GM13977 (cell line): ENCODE measurements at places on chromosomes 7 and 10.

GRCh38 chr7:33722383-33723101 is 182.8 kb upstream of the BMPER start:
- DNase-seq: no peak

DNA sequence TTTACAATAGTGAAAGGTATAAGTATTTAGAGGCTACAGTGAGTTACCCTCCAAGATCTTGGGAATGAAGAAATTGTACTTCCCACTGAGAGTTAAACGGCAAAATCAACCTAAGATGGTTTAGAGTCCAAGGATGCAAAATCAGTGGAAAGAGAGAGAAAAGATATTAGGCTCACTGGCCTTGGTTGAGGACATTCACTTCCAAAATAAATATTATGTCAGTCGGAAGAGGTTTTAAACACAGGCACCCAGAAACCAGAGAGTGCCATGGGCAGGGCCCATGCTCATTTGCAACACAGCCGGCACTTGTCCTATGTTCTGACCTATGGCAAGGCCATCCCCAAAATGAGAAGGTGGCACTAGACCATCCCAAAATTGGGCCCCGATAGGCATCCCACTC is 3.9 kb upstream of the WDR91 start:
- no peak for DNase-seq

DNA sequence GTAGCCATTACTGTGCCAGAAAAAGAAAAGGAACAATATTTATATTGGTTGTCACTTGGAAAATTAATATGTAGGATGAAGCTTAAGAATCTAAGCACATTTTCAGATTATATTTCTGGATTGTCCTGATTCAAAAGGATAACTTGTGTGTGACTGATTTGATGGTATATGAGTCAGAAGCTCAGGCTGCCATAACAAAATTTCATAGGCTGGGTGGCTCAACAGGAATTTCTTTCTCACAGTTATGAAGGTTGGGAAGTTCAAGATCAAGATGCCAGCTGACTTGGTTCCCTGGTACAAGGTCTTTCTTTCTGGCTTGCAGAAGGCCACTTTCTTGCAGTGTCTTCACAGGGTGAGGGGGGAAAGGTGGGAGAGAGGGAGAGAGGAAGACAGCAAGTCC is 108.5 kb downstream of the ST7 start:
- DNase-seq: no peak

DNA sequence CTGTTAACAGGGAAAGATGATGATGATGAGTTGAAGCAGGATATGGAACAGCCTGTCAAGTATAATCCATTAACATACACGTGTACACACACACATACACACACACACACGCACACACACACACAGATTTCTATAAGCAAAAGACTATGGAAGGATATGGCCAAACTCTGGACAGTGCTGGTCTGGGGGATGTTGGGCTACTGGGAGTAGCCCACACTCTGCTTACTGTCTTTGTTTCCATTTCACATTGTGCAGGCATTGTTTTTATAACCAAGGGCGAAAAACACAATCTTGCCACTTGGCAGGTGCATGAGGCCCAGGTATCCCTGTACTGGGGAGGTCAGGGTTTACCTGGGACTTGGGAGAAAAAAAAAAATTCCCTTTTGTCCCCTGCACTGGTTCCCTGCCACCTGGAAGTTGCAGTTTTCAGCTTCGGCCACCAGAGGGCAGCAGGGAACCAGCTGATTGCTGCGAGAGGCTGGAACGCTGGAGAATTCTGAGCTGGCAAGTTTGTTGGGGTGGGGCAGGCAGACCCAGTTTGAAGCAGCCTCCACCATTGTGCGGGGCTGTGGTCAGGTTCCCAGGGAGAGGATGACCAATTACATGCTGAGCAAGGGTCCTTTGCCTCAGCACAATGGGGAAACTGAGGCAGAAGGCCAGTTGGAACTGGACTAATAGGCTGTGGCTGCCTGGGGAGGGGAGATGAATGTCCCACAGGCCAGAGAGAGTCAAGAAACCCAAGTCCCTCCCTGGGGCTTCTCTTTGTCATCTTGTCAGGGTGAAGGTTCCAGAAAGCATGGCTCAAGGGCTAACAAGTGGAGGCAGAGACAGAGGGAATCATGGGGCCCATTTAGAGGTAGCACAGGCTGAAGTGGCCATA is 27.3 kb downstream of the PPIF start:
- peak; percentile 86 for DNase-seq

GRCh38 chr7:101848208-101848951 is 31.0 kb downstream of the CUX1 start:
- DNase-seq: no peak

DNA sequence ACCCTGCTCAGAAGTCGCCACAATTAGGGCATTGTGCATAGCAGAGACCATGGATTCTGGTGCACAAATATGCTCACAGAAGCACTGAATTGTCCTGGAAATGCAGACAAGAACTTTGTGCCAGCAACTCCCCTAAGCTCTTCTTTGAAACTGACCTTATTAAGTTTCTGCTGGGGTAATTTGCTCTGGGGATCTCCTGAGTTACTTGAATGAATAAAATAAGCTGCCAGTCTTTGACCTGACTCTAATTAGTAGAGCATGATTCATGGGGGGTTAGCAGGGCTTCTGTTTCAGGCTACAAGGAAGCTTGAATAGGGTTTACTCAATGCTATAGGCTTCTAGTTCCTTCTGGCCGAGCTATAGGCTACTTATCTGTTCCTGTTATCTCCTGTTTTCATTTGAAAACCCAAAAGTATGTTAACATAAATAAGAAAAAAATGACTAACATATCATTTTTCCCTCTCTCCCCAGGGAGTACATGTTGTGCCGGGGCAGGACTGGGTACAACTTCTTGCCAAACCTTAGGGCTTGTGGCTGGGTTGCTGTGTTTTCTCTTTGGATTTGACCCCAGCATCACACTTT is 169.0 kb upstream of the TMEM229A start:
- no peak for DNase-seq

DNA sequence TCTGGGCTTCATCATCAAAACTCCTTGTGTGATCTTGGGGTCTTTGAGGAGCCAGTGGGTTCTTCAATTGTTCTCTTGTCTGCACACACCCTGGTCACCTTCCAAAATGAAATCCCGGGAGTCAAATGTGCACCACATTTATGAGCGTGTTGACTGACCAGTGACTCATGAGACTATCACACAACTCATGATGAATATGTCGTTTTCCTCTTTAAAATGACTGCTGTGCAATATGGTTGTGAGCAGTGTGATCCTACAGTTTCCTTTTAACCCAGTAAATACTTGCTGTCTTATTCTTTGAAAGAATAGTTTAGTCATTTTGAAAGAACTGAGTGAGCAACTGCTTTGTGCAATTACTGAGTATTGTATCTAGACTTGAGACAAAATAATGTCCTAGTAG is 149.2 kb downstream of the DYNC1I1 start:
- no peak for DNase-seq

DNA sequence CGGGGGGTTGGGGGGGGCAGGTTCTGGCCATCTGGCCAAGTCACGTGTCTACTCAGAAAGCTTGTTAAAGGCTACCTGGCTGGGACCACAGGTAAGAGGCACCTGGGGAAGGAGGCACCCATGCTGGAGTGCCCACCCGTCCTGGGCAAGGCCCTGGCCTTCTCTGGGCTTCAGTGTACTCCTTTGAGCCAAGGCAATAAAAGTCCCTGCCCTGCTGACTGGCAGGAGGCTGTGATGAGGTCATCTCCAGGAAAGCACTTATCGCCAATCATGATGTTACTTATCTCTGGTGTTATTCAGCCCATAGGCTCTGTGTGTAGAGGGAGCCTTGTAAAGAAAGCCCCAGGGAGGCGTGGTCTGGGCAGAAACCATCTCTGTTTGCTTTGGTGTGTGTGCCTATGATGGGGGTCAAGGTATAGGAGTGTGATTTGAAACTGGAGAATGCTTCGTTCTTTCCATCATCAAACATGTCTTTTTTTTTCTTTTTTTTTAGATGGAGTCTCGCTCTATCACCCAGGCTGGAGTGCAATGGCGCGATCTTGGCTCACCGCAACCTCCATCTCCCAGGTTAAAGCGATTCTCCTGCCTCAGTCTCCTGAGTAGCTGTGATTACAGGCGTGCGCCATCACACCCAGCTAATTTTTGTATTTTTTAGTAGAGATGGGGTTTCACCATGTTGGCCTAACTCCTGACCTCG is 2.5 kb upstream of the CLDN4 start:
- no peak for DNase-seq

- DNase-seq: no peak
These were observed 173.8 kb upstream of the HPS1 start for GRCh38 chr10:98620503-98620902.

GRCh38 chr7:92325858-92326257 is 80.1 kb downstream of the ANKIB1 start:
- DNase-seq: no peak

DNA sequence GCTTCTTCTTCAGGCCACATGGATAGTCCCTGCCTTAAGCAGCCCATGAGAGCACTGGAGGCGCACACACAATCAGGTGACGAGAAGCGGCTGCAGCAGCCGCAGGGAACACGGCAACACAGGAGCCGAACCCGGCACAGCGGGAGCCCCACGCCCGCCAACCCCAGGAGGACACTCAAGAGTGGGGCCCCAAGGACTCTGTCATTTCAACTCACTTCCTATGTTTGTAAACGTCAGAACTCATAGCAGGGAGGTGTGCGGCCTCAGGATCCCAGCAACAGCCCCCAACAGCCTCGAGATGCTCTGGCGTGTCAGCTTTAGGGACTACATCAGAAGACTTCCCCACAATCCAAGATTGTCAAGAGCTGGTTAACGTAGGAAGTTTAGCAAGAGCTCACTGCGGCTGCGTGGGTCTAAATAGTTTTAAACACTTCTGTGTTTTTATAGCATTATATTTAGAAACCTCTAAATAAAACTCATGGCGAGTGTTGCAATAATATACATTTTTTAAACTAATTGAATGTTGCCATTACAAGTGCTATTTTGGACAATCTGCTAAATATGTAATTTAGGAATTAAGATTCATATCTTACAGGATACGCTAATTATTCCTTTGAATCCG is 123.4 kb downstream of the MAD1L1 start:
- DNase-seq: no peak

DNA sequence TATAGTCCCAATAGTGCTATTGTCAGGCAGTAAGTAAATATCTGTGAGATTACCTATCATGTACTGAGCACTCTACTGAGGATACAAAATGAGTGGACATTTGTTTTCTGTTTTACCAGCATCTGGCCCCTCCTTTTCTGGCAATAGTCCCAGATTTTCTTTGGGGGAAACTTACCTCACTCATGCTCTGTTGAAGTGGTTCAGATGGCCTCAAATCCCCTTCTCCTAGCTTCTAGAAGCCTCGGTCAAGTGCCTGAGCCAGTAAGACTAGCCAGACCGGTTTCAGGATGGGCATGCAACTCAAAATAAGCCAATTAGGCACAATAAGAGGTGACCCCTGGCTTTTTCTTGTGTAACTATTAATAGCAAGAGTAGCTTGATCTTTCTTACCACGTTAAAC is 19.7 kb downstream of the TRDMT1 start:
- no peak for DNase-seq

DNA sequence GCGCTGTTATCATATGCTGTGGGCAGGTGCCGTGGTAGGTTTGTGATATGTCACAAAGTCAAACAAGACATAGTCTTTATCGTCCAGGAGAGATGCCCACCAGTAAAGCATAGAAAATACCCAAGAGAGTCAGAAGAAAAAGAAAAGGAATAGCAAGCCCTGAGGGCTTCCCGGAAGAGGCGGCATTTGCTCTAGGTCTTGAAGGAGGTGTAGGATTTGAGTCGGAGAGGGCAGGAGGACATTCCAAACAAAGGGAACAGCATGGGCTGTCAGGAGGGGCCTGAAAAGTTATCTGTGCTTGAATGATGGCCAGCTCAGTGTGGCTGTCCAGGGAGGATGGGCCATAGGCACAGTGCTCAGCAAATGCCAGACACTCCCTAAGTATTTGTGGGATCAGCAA is 42.2 kb downstream of the COL13A1 start:
- DNase-seq: no peak

- no peak for DNase-seq
These were observed 24.3 kb upstream of the LRRC72 start for GRCh38 chr7:16502303-16502702.

DNA sequence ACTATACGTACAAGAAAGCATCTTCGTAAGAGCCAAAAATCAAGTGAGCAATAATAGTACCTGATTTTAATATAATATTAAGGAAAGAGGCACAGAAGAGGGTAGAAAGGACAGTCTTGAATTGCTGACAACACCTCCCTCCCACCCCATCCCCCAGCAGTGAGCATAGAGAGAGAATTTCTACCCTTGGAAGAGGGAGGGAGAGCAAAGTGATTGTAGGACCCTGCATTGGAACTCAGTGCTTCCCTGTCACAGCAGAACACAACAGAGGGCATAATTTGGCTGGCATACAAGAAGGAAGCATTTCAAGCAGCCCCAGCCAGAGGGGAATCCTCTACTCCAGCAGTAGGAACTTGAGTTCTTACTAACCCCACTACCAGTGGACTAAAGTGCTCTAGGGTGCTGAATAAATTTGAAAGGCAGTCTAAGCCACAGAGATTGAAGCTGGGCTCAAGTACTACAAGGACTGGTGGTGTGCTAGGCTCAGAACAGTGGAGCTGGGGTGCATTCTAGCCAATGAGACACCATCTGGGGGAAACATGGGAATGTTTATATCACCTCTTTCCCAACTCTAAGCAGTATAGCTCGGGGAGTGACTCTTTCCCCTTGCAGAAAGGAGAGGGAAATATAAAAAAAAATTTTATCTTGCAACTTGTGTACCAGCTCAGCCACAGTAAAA is 44.2 kb downstream of the PCLO start:
- no peak for DNase-seq

- no peak for DNase-seq
These were observed 99.9 kb downstream of the CUBN start for GRCh38 chr10:17029581-17030271.

GRCh38 chr7:104823177-104823576 is 190.8 kb upstream of the KMT2E start:
- DNase-seq: no peak

GRCh38 chr7:15687546-15688278 is 1.2 kb upstream of the MEOX2 start:
- DNase-seq: no peak

GRCh38 chr7:44326261-44327125 is 1.1 kb upstream of the CAMK2B start:
- no peak for DNase-seq

DNA sequence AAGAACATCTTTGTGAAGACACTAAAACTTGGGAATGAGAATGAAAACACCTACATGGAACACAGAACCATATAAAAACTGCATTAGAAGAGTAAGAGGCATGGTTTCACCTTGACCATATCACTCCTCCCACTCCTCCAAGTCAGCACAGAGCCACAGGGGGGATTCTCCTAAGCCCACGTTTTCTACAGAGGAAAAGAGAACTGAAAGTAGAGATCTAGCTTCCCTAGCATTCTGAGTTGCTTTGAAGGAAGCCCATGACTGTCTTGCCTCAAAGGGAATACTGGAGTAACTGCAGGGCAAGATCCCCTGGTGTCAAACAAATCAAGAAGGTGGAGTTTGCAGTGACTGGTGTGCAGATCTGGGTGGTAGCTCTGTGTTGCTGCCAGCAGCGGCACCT is 43.9 kb downstream of the HBP1 start:
- DNase-seq: no peak
